Hypothalamus (tissue), 51 donors: ENCODE measurements at places on chromosomes 16 and 17.

GRCh38 chr16:80323187-80323807 lies 217.5 kb upstream of the DYNLRB2 start:
- peak; percentile 18 for DNase-seq

DNA sequence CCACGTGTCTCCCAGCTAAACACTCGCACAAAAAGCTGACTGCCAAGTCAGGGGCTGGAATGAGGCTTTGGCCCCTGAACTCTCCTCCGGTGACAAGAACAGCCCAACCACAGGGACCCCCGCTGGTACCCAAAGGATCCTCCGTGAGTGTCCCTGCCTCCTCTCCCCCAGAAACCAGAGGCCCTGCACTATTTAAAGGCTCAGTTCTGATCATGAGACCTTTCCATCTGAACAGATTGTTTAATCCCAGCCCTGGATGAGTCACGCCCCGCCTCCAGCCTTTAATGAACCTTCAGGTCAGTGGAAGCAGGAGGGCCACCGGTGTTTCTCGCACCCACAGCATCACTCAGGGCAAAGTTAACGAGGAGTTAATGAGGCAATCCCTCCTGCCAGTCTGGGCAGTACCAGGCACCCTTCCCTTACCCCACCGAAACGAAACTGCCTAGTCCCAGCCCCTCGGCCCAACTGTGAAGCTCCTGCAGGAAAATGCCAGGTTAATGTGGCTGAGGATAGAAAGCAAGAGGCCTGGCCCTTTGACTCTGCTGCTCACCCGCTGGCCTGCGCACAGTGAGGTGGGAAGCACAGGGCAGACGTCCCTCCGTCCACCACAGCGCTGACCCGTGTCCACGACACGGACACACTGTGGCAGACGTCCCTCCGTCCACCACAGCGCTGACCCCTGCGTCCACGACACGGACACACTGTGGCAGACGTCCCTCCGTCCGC lies 32.4 kb downstream of the TIMM22 start:
- DNase-seq, result no peak

DNA sequence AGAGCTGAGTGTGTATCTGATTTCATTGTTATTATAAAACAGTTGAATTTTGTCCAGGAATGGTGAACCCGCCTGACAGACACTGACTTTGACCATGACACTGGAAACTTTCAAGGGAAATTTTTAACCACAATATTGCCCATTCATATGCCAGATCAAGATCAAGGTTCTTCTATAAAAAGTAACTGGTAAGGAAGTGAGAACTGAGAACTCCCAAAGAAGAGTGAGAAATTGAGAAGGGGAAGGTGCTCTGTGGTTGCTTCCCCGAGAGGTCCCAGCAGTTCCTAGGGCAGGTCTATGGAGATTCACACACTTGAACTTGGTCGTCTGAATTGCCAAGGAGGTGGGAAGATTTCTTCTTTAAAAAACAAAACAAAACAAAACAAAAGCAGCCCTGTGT lies 27.3 kb downstream of the SLC6A4 start:
- DNase-seq, result no peak

- no peak for DNase-seq
These were observed 34.2 kb downstream of the TBX4 start for GRCh38 chr17:61486135-61487120.

GRCh38 chr17:9725575-9725974 lies 65.8 kb downstream of the DHRS7C start:
- no peak for DNase-seq

GRCh38 chr17:7705269-7706255 lies 560 bp downstream of the EFNB3 start:
- DNase-seq, result no peak

DNA sequence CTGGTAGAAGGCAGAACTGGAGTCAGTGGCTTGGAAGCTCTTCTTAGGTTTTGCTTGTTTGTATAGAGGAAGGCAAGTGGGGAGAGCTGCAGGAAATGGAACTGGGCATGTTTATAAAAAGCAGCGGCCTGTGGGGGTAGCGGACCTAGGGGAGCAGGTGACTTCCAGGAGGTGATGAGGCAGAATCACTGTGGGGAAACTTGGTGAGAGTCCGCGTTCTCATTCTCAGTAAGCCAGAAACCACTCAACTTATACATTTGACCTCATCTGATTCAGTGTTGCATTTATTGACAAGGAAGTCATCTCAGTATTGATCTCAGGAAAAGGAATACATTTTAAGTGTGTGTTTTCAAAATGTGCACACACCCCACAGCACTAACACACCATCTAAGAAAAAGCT lies 299.8 kb downstream of the CNTNAP4 start:
- no peak for DNase-seq

GRCh38 chr17:48624544-48625494 lies 1.3 kb downstream of the HOXB9 start:
- no peak for DNase-seq

GRCh38 chr17:27526604-27527002 lies 70.4 kb downstream of the KSR1 start:
- no peak for DNase-seq

DNA sequence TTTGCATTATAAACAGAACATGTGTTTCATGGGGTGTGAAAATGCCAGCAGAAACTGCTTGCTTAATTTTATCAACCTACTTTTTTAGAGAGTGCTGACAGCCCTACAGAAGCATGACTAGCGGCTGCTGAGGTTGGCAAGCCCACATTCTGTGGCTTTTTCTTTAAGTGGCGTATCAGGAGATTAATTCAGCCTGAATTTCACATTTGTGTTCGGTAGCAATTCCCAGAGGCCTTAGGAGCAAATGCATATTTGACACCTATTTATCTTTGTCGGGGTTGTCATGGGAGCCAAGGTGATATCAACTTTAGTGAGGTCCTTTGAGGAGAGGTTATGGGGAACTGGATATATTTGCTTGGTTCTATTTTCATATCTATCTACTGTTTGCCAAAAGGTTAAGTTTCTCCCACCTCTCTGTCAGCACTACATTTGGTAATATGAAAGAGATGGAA lies 140.9 kb downstream of the KCNJ2 start:
- DNase-seq, result no peak

DNA sequence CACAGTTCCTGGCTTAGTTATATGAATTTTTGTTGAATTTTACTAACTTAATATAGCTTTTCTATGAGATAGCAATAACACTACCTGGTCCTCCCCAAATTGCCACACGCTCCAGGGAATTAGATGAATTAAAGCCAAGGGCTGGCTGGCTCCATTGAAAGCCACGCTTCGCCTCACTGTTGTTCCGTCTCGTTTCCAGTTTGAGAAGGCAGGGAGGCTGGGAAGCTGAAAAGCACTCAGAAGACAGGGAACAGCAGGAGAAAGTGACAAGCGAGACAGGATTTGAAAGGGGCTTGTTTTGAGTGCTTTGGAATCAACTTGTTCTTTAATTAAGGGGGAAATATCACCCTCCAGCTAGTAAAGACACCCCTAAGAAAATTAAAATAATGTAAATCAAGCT lies 425.3 kb downstream of the CA10 start:
- no peak for DNase-seq

DNA sequence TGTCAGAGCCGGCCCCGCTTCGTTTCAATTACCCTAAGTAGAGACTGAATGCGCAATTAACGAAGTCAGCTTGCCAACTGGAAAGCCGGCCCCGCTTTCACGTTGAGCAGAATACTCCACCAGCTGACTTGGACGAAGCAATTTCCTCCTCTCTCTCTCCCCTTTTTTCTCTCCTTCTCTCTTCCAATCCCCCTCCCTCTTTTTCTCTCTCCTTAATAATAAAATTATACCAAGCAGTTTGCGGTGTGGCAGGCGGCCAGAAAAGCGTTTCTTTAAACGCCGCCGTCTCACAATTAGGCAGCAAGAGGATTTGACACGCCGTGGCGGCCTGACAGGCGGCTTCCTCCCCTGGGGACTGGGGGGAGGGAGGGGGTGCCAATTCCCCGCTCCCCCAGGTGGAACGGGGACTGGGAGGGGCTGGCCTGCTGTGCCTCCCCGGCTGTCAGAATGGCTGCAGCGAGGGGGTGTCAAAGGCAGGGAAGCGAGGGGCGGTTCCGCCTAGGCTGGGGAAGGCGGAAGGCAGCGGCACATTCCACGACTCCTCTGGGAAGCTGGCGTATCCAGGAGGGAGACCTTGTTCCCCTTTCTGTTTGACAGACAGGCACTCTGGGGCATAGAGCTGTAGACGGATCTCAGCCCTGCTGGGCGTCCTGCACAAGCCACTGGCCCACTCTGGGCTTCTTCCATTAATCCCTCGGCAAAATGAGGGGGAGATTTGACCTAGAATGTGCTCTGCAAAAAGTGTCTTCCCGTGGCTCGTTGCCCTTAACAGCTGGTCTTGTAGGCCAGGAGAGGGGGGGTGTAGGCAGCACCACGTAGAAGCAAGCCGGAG lies 52.7 kb downstream of the SREBF1 start:
- DNase-seq, result peak; percentile 67

DNA sequence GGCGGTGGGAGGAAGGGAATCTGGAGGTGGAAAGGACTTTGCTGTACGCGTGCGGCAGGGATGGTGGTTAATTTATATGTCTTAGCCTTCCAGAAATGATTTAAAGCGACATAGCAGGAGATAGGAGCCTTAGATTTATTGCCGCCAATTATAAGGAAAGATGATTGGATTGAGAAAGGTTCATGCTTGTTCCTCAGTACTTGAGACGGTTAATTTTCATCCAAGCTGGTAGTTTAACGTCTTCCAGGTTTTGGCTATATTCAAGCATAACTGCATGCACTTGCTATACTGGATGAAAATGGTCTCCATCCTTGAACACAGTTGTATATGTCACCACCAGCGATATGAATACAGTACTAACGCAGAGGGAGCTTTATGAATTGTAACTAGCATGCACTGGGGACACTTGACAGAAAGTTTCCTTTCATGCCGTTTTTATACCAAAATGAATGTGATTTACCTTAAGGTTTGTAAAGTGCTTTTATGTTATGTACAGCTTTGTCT lies 610 bp upstream of the PEX12 start:
- DNase-seq, result no peak

GRCh38 chr16:27929818-27930217 lies 133.7 kb downstream of the GSG1L start:
- DNase-seq, result no peak

GRCh38 chr17:10738521-10739258 lies 8.9 kb upstream of the TMEM220 start:
- DNase-seq, result no peak

DNA sequence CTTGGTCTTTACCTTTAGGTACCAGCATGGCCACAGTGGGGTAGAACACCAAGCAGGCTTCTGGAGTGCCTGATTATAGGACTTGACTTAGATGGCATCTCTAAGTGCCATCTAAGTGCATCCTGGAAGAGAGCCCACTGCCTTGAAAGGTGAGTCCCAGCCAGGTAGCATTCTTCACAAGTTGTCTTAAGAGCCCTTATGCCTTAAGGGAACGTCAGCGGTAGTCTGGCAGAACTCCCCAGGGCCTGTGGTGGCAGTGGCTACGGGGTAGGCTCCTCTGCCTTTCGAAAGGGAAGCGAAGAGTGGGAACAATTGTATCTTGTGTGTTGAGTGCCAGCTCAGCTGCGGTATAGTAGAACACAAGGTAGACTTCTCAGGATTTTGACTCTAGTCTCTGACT lies 549.0 kb downstream of the HS3ST4 start:
- no peak for DNase-seq

DNA sequence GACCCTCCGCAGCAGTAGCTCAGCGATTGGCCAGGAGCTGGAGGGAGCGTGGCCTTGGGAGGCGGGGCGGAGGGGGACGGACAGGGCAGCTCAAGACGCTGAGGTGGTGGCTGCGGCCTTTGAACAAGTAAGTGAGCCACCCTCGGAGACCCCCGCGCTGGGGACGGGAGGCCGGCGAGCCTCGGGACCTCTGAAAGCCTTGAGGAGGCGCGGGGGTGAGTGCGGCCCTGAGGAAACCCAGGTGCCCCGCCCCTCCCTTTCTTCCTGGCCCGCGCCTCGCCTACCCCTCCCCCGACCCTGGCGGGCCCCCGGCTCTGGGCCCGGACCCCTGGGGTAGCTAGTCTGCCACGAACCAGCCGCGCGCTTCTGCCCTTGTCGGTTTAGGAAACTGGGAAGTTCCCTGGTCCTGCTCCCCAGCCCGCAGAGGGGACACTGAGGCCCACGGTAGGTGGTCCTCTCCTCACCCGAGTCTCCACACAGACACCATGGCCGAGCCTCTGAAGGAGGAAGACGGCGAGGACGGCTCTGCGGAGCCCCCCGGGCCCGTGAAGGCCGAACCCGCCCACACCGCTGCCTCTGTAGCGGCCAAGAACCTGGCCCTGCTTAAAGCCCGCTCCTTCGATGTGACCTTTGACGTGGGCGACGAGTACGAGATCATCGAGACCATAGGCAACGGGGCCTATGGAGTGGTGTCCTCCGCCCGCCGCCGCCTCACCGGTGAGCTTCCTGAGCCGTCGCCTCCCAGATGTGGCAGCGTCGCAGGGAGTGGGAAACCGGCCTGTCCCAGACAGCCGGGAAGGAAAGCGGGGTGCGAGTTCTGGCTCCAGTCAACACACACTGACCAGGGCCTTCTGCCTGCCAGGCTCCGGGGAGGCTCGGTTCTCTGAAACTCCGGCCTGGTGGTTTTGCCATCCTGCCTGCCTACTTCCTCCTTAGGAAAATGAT lies at the start of gene MAPK7:
Gene MAPK7 (plus strand): TSS at position 83 of the 945 bp plus-strand sequence. CDS start 403 bp downstream, at position 486.
- DNase-seq, result no peak

- DNase-seq, result no peak
These were observed 20.6 kb upstream of the PIK3R6 start for GRCh38 chr17:8887834-8888703.
